ENCODE measurements at places on chromosomes 1 and 21.

DNA sequence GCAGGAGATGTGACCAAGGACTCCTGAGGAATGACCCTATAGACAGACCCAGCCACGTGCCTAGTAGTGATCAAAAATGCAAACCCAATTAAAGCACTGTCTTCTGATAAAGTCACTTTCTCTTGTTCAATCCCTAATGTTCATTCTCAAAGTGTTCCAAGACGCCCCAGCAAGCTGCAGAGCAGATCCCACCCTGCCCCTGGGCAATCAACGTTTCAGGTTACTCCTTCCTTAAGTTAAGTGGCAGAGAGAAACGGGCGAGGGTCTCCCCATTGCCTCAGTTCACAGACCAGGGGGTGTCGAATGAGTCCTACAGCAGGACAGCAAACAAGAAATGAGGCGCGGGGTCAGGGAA is 699 bp upstream of the RGS2 start:
- no peak for DNase-seq

GRCh38 chr1:94892604-94893254 is 34.2 kb downstream of the CNN3 start:
- no peak for DNase-seq

GRCh38 chr1:199040076-199040905 is 401.5 kb downstream of the PTPRC start:
- DNase-seq, result no peak

DNA sequence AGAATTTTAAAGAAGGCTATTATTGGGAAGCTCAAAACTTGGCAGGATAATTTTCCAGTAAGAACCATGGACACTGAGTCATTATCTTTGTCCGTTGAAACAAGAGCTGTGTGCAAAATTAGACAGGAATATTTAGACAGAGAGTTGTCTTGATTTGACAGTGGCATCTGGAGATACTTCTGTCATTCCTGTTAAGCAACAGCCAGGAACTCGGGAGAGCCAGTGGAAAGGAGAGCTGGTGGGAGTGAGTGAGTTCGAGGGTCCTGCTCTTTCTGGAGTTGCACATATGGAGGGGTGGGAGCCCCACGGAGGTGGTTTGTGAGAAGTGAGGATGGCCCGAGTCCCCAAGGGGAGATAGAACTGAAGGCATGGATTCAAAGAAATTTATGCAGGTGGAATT is 3.1 kb downstream of the COQ8A start:
- DNase-seq, result no peak

DNA sequence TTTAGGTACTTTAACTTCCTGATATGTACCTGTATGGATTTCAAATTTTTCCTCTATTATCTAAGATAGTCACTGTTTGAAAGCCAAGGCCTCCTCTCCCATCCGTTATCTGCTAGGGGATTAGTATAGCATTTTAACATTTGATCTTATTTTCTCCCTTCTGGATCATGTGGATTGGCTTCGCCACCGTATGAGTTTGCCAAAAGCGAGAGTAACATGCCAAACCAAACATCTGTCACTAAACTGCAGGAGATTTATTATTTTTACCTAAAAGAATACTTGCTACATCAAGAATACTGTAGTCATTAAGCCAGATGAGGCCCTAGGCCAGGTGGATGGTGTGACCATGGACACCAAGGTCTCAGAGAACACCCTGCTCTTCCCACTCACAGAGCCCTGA is 28.5 kb upstream of the EEIG2 start:
- DNase-seq, result no peak

- no peak for DNase-seq
Measured at GRCh38 chr1:9376886-9377333, 84.2 kb downstream of the SPSB1 start.

- DNase-seq, result no peak
Measured at GRCh38 chr1:6511056-6511455, 19.6 kb upstream of the PLEKHG5 start.

DNA sequence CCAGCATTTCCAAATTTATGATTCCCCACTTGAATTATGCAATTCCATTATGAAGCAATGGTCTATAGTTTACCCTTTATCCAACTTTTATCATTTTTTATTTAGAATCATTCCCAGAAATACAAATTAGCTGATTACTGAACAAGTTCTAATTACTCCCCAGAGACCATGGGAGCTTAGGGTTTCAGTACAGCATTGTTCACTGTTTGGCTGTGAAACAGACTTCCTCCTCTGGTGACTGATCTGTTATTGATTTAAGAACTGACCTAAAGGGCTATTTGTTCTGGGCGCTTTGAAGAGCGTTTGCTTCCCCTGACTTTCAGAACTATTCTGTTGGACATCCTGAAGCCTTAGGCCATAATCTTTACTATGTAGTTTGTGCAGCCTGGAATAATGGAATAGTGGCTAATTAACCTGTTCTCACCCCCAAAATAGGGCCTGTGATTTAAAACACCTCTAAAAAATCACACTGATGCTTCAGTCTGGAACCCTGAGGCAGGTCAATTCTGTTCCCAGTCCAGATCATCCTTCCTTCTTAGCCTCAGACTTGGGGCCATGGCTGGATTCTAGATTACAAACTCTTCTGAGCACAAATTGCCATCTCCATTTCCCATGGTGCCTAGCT is 58.7 kb downstream of the ALG14 start:
- peak; percentile 42 for DNase-seq

GRCh38 chr1:57857809-57858208 is 433.9 kb upstream of the DAB1 start:
- DNase-seq, result no peak

- DNase-seq, result no peak
Measured at GRCh38 chr1:113552244-113552643, 161.9 kb downstream of the MAGI3 start.

- no peak for DNase-seq
Measured at GRCh38 chr1:155000411-155000725, 2.2 kb upstream of the ZBTB7B start.

GRCh38 chr1:198880818-198881597 is 242.2 kb downstream of the PTPRC start:
- DNase-seq, result peak; percentile 67

DNA sequence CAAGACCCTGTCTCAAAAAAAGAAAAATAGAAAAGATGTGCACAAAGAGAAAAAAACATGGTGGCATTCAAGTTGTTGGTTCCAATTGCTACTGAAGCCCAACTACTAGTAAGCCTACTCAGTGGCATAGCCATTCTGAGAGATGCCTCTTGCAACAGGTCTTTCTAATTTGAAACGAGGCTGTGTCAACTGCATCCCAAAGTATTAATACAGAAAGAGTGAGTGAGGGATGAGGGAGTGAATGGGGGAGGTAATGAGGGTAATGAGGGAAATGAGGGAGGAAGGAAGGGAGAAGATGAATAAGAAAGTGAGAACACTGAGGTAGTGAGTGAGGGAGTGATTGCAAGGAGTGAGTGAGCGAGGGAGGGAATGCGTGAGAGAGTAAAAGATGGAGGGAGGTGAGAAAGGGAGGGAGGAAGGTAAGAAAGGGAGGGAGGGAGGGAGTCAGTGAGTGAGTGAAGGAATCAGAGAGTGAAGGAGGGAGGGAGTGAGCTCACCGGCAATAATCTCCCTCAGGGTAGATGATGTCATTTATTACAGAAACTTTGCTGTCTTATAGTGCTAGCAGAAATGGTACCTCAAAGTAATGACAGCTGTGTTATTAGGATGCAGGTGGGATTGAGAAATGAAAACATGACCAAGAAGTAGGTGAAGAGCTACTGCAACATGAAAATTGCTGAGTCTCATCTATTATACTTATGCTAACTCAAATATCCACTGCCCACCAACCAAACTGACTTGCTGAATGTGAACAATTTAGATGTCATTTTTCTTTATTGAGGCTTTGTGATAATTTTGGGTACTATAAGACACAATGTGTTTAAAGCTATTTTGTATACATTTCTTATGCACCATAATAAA is 75.6 kb upstream of the ADAM30 start:
- no peak for DNase-seq

- no peak for DNase-seq
Measured at GRCh38 chr1:178223289-178223688, 129.4 kb downstream of the RASAL2 start.

DNA sequence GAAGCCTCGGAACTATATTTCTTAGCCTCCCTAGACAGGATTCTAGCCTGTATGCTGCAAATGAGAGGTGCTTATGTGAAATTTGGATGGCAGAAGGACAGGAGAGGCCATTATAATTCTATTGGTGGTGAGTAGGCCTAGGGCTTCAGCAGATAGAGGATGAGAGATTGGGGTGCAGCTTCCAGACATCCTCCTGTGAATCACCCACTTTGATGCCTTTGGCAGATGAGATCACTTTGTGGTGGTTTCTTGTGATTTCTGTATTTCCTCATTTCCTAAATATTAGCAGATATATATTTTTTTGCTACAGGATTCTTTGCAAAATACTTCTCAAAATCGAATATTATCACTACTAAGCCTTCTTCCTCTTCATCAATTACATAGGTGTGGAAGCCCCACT is 37.3 kb downstream of the MFSD2A start:
- no peak for DNase-seq

GRCh38 chr1:166145499-166145898 is 21.3 kb downstream of the FAM78B start:
- DNase-seq, result no peak

GRCh38 chr21:42010507-42011495 is 641 bp upstream of the ZBTB21 start:
- no peak for DNase-seq

DNA sequence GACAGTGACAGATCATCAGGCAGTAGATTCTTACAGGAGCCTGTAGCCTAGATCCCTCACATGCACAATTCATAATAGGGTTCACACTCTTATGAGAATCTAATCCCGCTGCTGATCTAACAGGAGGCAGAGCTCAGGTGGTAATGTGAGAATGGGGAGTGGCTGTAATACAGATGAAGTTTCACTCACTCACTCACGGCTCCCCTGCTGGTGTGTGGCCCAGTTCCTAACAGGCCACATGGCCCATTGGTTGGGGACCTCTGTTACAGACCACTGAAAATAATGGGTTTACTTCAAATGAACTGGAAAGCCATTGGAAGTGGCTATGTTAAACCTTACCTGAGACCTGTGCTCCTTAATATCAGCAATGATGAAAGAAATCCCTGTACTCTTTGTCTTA is 151.0 kb downstream of the GRIK1 start:
- no peak for DNase-seq

DNA sequence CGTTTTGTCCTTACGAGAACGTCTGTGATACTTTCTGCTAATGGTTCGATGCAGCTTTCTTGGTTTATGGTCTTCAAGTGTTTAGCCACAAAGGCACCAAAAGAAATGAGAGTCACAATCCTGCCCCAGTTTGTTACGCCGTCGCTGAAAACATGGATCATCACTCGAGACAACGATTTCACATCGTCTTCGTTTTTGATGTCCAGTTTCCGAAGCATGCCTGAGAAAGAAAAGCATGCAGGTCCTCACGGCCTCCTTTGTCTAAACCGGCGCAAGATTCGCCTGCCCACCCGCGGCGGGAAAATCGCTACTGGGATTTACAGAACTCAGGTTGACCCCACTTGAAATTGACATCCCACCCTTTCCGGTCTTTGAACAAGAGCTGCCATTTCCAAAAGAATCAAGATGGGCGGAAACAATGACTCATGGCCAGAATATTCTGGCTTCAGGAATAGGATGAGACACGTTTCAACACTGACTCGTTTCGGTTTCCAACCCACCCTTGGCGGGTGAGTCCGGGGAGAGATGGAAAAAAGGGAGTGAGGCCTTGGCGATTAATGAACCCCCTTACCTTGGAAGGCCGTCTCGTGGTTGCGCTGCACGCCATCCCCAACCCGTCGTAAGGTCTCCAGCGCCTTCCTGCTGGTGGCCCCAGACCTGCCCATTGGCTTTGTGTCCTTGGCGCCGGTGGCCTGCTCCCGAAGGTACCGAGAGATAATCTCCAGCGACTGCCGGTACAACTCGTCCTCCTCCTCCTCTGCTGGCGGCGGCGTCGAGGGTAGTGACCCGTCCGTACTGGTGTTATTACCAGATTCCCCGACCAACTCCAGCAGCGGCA is 919 bp downstream of the MCL1 start:
- peak; percentile 87 for DNase-seq

DNA sequence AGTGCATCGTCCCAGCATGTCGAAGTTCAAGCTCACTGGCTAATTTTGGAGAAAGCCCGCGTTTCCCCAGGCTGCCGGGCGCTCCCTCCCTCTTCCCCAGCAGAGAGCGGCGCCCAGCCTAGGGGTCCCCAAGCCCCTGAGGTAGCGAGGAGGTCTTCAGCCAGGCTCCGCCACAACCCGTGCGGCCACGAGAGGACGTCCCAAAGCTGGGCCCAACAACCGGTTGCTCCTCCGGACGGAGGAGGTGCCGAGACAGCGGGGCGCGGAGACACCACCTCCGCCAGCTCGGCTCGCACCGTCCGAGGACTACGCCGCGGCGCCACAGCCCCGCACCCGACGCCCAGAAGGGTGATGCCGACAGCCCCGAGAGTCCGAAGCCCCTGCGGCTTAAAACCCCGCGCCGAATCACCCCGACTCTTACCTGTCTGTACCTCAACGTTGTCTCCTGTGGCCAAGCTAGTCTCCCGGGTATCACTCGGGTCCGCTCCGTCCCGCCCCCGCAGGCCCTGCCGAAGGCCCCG is at the start of gene DENND2C:
TSS of gene DENND2C (minus strand) at position 488 of the 521 bp plus-strand sequence. CDS start 44,065 bp downstream, outside the sequence.
- DNase-seq, result no peak

DNA sequence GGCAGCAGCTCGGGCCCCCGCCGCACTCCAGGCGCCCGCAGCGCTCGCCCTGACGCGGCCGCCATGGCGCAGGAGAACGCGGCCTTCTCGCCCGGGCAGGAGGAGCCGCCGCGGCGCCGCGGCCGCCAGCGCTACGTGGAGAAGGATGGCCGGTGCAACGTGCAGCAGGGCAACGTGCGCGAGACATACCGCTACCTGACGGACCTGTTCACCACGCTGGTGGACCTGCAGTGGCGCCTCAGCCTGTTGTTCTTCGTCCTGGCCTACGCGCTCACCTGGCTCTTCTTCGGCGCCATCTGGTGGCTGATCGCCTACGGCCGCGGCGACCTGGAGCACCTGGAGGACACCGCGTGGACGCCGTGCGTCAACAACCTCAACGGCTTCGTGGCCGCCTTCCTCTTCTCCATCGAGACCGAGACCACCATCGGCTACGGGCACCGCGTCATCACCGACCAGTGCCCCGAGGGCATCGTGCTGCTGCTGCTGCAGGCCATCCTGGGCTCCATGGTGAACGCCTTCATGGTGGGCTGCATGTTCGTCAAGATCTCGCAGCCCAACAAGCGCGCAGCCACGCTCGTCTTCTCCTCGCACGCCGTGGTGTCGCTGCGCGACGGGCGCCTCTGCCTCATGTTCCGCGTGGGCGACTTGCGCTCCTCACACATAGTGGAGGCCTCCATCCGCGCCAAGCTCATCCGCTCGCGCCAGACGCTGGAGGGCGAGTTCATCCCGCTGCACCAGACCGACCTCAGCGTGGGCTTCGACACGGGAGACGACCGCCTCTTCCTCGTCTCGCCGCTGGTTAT is 2.8 kb downstream of the KCNJ9 start:
- no peak for DNase-seq

DNA sequence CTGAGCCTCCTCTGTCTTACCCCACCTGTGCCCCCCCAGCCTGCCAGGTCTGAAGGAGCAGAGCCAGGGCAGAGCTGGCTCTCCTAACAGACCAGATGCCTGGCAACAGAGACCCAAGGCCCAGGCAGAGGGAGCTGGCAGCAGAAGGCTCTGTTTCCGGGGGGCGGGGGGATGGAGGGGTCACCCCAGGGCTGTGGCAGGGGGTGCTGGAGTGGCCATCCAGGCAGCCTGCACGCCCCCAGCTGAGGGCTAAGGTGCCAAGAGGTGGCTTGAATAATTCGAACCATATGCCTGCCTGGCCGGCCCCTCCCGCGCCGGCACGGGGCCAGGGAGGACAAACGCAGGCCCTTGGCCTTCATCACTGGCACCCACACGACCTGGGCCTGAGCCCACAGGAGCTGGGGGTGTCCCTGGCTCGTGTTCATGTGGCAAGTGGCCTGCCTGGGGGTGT is 16.0 kb upstream of the PLEKHG5 start:
- DNase-seq, result no peak
